CMK (cell line): ENCODE measurements at places on chromosomes 4 and X.

DNA sequence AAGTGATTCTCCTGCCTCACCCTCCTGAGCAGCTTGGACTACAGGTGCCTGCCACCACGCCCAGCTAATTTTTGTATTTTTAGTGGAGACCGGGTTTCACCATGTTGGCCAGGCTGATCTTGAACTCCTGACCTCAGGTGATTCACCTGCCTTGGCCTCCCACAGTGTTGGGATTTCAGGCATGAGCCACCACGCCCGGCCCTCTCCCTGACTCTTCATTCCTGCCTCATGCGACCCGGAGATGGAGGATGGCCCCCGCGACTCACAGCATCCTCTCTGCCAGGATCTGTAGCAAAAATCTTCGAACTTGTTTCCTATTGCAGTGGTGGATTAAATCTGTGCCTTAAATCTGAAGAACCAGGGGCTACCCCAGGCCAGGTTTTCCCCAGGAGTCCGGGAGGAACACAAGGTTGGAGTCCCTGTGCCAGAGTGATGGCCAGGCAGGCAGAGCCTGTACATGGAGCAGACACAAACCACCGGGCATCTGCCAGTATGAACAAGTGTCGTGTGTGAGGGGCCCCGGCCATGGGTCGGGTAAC is 11.5 kb downstream of the CPLX1 start:
- DNase-seq: no peak

- no peak for DNase-seq
These were observed 470.6 kb upstream of the GALNTL6 start for GRCh38 chr4:171342646-171343045.

DNA sequence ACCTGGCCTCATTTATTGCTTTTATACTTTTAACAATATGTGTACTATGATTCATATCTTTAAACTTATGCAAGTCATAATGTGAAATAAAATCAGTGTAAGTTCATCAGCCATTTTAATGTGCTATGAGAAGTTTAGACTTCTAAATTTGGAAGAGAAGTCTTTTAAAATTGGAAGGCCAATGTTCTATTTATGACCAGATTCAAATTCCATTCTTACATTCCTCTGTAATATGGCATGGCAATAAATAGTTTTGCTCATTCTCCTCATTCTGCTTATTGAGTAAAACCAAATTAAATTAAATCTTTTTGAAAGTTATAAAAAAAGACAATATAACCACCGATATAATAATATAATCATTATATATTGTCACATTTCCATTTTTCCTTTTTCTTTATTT is 126.2 kb downstream of the SORBS2 start:
- no peak for DNase-seq

GRCh38 chr4:20532116-20532790 is 168.0 kb upstream of the PACRGL start:
- no peak for DNase-seq

DNA sequence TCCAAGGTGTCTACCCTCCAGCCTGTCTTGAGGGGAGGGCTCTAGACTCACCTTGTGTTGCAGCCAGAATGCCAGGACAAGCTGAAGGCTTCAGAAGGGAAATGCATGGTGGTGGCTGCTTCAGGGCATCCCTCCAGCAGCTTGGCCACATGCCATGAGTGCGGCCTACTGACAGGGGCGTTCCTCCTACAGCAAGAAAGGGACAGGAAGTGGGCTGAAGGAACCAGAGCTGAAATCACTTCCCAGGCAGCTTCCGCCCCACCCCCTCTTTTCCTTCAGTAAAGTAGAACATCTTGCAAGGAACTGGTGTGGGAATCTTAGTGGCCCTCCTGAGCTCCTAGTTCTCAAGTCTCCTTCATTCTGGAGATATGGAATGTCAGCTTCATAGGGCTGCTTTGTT is 167.5 kb upstream of the DGKK start:
- DNase-seq: no peak

- DNase-seq: no peak
These were observed 840 bp upstream of the P2RY10 start for GRCh38 chrX:78944351-78944750.

DNA sequence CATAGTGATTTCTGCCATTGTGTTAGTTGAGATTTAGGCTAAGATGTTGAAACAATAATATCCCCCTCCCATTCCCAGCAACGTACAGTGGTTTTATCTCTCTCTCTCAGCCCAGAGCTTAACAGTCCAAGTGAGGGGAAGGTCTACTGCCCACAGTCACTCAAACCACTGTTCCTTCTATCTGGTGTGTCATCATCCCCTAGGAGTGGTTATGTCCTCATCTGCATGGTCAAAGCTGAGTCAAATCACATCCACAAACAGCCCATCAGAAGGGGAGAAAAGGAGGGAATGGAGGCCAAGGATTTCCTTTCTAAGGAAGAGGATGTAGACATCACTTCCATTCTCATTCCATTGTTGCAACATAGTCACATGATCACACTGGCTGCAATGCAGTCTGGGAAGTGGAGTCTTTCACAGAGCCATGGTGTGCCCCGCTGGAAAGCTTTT is 42.8 kb upstream of the CHRNA9 start:
- DNase-seq: no peak

DNA sequence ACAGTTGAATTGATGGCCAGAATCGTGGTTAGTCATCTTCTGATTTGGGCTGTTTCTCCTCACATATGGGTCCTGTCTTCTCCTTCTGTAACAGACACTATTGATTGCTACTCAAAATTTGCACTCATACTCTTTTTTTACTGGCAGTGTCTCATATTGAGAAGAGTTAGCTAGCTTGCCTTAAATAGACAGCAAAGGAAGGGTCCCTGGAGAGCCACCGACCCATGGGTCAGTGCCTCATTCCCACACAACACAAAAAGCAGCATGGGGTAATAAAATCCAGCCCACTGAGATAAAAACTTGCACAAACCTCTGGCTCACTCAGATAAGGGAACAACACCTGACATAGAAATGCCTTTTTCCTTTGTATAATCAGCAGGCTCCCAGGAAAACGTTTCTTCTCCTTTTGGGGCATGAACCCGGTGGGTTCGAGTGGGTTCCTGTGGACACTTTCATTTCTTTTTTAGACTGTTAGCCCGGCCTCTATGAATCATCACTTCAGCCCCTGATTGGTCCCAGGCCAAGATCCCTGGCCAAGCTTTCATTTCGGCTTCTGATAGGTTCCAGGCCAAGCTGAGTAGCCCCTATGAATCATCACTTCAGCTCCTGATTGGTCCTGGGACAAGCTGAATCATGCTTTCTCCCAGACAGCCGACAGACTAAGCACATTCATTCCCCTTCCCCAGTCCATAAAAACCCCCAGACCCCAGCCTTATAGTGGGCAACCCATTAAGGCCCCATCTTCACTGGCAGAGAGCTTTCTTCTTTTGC is 408.1 kb downstream of the DCAF12L2 start:
- DNase-seq: peak; percentile 5

- DNase-seq: no peak
These were observed 17.1 kb upstream of the CT47C1 start for GRCh38 chrX:119055687-119056086.

- no peak for DNase-seq
These were observed 105.4 kb downstream of the TMEM144 start for GRCh38 chr4:158315706-158316105.

DNA sequence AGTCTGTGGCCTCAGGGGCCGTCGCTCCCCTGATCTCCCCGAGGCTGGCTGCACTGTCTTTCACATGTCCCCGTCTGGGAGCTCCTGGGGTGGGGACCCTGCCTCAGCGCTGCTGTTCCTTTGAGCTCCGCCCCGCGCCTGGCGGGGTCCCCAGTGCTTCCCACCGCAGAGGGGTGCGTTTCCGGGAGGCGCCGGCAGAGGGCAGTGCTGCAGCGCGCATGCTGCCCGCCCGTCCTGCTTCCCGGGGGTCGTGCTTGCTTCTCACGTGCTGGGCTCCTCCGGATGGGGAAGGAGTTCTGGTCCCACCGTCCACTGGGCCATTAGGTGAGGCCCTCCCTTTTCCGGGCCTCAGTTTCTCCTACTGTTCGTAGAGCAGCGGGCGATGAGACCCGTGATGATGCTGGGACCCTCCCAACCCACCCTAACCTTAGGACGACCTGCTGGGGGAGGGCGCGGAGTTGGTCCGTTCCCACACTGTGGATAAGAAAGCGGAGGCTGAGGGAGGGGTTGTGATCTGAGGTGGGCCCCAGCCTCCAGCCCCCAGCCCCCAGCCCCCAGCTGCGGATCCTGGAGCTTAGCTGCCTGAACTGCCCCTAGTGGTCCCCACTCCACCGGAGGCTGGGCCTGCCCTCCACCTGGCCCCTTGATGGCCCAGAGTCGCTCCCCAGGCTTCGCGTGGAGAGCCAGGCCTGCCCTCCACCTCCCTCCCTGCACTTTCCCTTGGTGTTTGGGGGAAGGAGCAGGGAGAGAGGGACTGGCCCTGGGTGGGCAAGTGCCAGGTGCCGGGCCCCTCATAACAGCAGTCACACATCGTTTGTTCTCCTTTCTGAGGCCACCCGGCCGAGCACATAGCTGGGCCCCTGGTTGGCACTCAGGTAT is 15.3 kb downstream of the CPZ start:
- DNase-seq: no peak

DNA sequence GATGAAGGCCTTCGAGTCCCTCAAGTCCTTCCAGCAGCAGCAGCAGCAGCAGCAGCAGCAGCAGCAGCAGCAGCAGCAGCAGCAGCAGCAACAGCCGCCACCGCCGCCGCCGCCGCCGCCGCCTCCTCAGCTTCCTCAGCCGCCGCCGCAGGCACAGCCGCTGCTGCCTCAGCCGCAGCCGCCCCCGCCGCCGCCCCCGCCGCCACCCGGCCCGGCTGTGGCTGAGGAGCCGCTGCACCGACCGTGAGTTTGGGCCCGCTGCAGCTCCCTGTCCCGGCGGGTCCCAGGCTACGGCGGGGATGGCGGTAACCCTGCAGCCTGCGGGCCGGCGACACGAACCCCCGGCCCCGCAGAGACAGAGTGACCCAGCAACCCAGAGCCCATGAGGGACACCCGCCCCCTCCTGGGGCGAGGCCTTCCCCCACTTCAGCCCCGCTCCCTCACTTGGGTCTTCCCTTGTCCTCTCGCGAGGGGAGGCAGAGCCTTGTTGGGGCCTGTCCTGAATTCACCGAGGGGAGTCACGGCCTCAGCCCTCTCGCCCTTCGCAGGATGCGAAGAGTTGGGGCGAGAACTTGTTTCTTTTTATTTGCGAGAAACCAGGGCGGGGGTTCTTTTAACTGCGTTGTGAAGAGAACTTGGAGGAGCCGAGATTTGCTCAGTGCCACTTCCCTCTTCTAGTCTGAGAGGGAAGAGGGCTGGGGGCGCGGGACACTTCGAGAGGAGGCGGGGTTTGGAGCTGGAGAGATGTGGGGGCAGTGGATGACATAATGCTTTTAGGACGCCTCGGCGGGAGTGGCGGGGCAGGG is 568 bp downstream of the HTT start:
- peak; percentile 44 for DNase-seq

DNA sequence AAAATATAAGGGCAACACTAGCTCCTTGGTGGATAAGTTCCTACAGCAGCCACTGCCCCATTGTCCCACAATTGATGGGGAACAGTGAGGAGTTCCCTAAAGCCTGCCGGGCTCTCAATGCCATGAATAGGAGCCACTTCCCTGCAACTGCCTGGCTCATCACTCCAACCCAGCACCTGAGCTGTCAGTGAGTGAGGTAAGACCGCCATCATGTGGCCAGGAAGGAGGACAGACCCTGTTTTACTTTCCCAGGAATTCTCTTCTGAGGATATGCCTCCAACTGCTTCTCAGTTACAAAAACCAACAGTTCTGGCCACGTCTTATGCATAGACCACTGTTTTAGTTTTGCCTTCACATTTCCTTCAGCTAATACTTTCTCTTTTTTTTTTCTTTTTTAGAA is 45.5 kb downstream of the SRPX start:
- DNase-seq: no peak

DNA sequence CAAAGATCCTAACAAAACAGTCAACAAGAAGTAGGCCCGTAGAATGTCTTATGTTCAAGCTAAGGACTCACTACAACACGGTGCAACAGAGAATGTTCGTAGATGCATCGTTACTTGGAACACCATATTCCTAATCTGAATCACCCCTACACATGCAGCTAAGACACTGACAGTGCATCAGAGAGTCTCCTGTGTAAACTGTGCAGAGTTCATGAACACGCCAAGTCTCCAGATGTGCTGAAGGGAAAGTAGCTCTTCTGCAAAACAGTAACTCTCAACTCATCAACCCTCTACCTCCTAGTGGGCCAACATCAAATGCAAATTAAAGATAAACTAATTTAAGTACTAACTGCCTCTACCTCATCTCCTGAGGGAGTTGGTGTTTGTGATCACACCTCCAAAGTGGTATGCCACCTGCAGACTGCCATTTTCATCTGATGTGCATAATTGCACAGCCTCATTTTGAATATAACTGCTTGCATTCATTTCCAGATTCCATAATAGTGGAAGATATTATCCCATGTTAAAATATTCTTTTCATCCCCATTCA is 73.5 kb downstream of the MOSPD2 start:
- DNase-seq: no peak

GRCh38 chr4:182400790-182401189 is 157.6 kb downstream of the TENM3 start:
- DNase-seq: no peak

DNA sequence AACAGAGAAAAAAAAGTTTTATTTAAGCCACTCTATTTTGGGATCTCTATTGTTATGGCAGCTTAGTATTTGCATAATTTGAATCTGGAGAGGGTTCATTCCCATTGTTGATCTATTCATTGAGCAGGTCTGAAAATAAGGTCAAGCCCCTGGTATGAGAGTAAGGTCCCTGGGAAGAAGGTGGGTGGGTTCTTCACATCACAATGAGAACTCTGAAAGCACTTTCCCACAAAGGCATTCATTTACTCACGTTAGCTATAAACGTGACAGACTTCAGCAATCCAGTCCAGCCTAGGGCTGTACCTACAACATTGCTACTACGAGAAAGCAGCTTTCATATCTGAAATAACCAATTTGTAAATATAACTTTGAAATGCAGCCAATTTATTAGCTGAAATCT is 126.2 kb downstream of the CORIN start:
- no peak for DNase-seq

DNA sequence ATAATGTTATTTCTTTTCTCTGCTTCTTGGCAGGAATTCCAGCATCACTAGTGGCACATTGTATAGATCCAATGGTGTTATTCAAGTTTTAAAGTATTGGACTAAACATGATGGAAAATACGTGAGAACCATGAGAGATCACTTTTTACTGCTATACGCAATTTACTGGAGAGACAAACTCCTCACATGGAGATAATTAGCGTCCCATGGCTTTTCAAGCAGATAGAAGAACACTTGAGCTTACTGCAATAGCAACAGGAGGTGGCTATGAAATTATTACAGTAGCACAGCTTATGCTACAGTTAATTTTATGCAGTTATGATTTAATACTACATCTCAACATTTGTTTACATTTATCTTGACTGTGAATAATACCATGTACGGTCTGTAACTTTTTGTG is 11.9 kb upstream of the TMEM185A start:
- no peak for DNase-seq

DNA sequence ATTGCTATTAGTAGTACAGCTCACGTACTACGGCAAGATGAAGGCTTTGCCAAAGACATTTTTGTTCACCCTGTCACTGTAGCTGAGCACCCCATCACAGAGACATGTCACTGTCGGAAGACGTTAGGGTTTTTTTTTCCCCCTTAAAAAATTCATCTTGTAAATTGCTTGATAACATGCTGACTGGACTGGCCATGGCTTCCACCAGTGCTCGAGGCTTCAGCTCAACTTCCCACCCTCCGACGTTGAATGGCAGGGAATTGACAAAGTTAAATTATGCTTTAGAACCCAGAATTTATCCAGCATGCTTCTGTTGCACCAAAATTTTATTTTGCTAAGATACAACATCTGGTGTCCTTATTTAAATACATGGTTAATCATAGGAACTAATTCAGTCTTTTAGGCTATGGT is 707 bp upstream of the OTUD4 start:
- DNase-seq: no peak
